ENCODE measurements at places on chromosomes 13 and 19.

- DNase-seq = no peak
Observed at GRCh38 chr13:74820809-74821208, 661.2 kb downstream of the TBC1D4 start.

DNA sequence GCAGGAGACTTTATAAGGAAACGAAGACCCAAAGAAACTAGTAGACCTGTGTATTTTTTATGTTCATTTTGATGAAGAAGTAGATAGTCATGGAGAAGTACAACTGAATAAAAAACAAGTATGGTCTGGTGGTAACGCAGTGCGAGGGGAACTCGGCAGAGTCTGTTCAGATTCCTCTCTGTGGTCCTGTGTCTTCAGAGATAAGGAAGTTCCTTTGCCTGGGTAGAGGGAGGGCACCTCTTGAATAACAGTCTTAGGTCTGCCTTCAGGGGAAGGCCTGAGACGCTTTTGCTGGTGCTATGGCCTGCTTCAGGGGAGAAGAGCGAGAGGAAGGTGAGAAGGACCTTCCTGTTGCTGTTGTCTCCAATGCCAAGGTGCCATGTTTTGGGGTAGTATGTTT is 25.9 kb upstream of the SLC46A3 start:
- DNase-seq = no peak

GRCh38 chr19:34359954-34360315 is 5.1 kb upstream of the GPI start:
- DNase-seq = no peak

DNA sequence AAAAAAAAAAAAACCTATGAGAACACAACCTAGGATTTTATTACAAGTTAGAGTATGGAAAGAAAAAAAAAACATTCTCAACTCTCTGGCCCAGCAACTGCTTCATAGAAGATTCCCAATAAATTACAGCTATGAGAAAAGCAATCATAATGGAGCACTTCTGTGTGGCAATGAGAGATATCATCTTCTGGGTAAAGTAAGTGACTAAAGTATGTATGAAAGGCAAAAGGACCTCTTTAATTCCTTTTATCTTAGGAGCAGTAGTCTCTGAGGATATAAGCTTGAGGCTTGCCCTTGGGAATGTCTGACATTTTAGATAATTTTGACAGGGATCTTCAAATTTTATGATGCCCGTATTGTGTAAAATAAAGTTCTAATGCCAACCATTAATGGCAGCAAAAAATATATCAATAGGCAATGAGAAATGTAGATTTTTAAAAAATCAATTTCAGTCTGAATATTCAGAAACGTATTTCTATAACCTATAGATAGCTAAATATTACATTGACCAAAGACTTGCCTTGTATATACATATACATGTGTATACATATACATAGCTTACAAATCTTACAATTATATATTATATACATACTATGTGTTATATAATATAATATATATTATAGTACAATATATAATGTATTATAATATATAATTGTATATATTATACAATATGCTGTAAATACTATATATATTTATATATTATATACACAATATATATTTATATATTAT is 823.9 kb upstream of the SLITRK1 start:
- DNase-seq = no peak
